ENCODE measurements at places on chromosomes 4 and X. TPM values are rescaled to one million over a fixed set of nuclear protein-coding genes. Genes with fewer than 3 reads are reported as not detected.
A peak's percentile ranks its signal among the peaks of the same experiment; 100 is the strongest.

GRCh38 chr4:41678086-41678816 lies 70.3 kb downstream of the PHOX2B start:
- peak; percentile 53 for DNase-seq

The ALB gene
- total RNA-seq, result not detected

DNA sequence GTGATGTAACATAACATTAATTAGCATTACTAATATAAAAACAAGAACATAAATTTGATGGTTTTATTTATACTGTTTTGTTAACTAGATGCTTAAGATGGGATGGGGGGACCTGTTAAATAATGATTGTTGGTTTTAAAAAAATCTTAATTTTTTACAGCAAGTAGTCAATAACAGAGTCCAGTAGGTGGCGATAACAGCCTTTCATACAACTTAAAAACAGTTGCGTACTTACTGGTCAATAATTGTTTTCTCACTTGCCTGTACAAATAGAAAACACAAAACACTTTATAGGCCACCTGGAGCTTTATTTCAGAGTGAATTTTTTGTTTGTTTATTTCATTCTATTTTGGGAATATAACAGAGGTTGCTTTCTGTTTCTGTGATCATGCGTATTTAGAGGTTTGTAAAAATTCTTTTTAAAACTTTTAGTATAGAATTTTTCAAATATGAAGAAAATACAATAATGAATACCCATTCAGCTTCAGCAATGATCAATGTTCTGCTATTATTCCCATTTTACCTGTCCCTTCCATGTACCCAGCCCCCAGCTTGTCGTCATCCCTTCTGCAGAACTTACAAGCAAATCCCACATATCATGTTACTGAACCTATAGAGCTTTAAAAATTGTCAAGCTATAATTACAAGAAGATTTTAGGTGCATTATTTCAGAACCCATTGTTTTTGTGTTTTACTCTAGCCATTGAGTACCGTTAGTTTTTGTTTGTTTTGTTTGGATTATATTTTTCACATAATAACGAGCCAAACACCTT lies 97.1 kb downstream of the MRPL1 start:
- peak; percentile 2 for DNase-seq

GRCh38 chr4:3607690-3608552 lies 75.7 kb upstream of the LRPAP1 start:
- DNase-seq, result no peak

DNA sequence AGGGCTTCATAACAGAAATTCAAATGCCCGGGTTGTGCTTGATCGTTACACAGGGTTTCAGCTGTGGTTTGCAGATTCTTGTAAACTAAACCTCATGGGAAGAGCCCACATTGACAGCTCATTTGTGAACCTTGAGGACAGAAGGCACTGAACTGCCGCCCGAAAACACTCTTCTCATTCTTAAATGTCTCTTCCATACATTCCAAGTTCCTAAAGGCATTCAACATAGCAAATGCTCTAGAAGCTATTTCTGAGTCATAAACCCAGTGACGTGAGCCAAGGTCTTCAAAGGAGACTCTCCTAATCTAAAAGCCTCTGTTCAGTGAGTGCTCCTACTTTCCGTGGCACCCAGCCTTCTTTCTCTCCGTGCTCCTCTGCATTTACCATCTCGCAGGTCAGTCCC lies 737.8 kb upstream of the FRG1 start:
- DNase-seq, result peak; percentile 49

GRCh38 chr4:52096048-52096447 lies 44.9 kb downstream of the SPATA18 start:
- no peak for DNase-seq

DNA sequence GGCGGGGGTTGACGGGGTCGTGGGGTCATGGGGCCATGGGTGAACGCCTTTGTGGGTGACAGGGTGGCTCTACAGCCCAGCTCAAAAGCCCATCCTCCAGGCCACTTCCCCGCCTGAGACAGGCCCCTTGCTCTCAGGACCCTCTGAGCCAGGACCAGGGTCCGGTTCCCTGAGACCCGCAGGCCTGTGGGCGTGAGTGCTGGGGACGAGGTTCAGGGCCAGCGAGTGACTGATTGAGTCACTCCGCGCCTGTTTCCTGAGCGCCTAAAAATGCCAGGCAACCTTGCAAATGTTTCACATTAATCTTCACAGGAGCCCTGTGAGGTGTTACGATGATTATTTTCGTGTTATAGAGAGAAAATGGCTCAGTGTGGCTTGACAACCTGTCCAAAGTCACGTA lies 97.8 kb downstream of the ZNF674 start:
- DNase-seq, result no peak

DNA sequence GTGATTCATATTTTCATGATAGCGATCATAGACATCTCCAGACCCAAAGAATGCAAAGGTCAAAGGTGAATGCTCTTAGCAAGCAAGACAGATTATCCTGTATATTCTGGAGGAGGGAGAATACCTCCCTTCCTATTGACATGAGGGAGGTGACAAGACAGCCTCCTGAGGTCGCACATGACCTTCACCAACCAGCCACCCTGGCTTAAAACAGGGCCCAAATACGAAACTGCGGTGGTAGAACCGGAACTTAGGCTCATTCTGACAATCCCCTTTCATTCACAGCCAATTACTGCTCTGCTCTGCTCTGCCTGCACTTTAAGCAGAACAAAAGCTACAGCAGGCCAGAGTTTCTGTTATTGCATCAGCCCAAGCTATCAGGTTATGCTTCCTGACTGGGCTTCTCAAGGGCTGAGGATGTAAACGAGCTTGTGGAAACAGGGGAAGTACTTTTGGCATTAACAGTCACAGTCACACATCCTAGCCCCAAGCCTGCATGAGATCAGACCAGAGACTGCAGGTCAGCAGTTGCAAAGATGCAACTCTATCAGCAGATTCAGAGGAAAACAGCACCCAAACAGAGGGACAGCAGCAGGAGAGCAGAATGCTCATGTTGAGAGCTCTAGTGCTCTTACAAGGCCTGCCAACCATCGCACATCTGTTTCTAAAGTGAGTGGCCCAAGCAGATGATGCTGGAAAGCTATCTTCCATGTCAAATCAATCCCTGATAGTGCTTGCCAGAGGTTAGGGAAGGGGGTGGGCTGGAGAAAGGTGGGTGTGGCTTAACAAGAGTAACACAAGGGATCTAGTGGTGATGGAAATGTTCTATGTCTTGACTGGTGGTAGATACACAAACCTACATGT lies 51.3 kb upstream of the MAP3K15 start:
- DNase-seq, result no peak

The ZNF157 gene
- total RNA-seq, result 0.06 TPM

- DNase-seq, result no peak
Measured at GRCh38 chr4:174434455-174434854, 87.8 kb downstream of the HPGD start.

The CXCL5 gene
- total RNA-seq, result 0.77 TPM

- no peak for DNase-seq
Measured at GRCh38 chrX:11870789-11871188, 112.8 kb downstream of the MSL3 start.

GRCh38 chrX:153411255-153411987 lies at the start of gene ZFP92:
Gene ZFP92, plus strand, starts transcription at chrX:153411472. Its CDS starts 6,851 bp downstream, at chrX:153418323.
- DNase-seq, result peak; percentile 51

- no peak for DNase-seq
Measured at GRCh38 chr4:1669850-1670249, 14.3 kb downstream of the FAM53A start.

GRCh38 chrX:136168929-136169735 lies 21.8 kb downstream of the FHL1 start:
- DNase-seq, result peak; percentile 78

GRCh38 chr4:64121803-64122202 lies 287.4 kb downstream of the TECRL start:
- no peak for DNase-seq

The DRD5 gene
- total RNA-seq, result not detected

- DNase-seq, result no peak
Measured at GRCh38 chr4:153549405-153549804, 83.2 kb downstream of the TMEM131L start.

The SERTM2 gene
- not detected for total RNA-seq

DNA sequence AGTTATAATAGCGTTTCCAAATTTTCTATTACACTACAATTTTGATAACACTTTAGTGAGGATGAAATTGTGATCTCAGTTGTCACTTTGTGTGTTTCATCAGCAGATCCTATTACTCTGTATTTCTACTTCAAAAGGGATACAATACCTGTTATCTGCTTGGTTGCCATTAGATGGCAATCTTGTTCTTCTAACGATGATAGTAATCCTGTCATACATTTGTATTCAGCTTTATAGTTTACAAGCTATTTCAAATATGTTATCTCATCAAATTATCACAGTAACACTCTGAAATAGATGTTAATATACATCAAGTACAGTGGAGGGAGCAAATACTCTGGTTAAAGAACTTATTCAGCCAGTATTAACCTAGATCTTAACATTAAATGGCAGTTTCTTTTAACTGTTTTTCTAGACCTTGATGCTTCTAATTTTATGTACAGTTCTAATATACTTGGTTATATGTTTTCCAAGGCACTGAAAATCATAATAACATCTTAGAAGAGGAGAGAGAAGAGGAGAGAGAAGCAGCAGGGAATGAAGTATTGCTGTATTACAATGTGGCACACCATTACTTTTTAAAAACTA lies 292.0 kb downstream of the CCSER1 start:
- peak; percentile 8 for DNase-seq

The UGT2B7 gene
- not detected for total RNA-seq

The AMMECR1 gene
- 9.4 TPM for total RNA-seq

DNA sequence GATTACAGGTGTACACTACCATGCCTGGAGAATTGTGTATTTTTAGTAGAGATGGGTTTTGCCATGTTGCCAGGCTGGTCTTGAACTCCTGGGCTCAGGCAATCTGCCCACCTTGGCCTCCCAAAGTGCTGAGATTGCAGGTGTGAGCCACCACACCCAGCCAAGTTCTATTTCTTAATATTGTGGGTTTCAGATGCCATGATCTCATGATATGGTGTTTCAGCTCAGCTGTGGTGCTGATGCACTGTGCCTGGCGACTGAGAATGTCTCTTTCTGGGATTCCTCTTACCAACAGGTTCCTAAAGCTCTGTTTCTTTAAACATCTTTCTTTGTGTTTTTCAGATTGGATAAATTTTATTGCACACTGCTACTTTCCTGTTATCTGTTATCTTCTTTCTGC lies 17.3 kb upstream of the NDUFC1 start:
- DNase-seq, result no peak

DNA sequence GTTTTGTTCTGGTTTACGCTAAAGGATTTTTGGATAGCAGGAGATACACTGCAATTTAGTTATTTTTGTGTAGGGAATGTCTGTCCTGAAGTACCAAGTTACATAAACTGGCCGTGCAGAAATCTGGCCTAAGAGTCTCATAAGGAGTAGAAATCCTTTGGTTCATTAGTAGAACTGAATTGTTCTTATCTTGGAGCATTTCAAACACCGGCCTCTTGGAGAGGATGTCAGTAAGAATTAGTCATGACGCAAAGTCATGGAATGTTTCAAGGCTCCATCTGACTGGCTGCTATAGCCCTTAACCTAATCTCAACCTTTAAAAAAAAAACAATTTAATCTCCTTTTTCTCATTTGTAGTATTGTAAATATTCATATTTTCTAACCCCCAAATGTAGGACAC lies 15.2 kb downstream of the PDLIM3 start:
- no peak for DNase-seq

DNA sequence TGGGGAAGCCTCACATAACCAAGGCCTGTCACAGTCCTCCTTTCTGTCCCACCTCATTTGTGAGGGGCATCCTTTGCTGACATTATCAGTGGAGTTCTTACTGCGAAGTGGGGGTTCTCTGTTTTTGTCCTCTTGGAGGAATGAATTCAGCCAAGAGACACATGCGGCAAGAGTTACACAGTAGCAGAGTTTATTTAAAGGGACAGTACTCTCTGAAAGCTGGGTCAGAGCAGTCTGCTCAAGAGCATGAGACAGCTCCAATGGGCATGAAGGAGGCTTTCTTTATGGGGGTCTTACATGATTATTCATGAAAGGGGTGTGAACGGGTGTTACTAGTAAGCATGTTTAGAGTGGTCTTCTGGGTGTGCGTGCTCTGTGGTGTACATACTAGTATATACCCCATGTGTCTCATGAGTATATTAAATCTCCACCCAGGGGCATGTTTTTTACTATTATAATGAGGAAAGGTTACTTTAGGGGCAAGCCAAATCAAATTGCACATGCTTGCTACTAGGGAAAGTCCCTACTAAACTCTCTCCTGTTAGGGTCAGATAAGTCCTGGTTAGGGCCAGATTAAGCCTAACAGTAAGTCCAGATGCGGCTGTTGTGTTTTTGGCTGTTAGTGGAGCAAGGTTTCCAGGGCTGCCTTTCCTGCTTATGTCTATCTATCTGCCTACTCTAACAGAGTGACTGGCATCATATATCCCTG lies 19.8 kb upstream of the LGI2 start:
- no peak for DNase-seq

DNA sequence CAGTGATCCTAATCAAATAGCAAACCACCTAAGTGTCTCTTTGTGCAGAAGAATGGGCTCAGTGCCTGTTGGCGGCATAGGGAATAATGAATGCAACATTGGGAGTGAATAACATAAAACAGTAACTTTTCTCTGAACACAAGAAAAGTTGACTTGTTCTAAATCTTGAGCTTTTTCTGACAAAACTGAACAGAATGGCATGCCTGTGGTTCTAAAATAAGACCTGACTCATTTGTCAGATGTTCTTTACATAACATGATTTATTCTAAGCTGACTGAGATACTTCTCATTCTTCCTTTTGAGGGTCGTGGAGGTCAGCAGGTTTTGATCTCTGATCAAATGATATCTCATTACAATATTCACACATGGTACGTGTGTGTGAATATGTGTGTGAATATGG lies 165.4 kb upstream of the WDR1 start:
- DNase-seq, result no peak

- DNase-seq, result no peak
Measured at GRCh38 chr4:88753658-88754571, 56.3 kb upstream of the NAP1L5 start.

The MPP1 gene
- total RNA-seq, result 21.8 TPM

The GAB3 gene
- total RNA-seq, result 0.11 TPM

The UGDH gene
- total RNA-seq, result 54.9 TPM

GRCh38 chrX:150702966-150703694 lies 9.9 kb downstream of the MTMR1 start:
- no peak for DNase-seq

The PROM1 gene
- total RNA-seq, result 0.57 TPM

Measured in Daoy (cell line).